ENCODE measurements at places on chromosomes 13 and 19.
A peak's percentile ranks its signal among the peaks of the same experiment; 100 is the strongest.

- DNase-seq: no peak
Measured at GRCh38 chr13:40446365-40446764, 220.1 kb downstream of the FOXO1 start.

DNA sequence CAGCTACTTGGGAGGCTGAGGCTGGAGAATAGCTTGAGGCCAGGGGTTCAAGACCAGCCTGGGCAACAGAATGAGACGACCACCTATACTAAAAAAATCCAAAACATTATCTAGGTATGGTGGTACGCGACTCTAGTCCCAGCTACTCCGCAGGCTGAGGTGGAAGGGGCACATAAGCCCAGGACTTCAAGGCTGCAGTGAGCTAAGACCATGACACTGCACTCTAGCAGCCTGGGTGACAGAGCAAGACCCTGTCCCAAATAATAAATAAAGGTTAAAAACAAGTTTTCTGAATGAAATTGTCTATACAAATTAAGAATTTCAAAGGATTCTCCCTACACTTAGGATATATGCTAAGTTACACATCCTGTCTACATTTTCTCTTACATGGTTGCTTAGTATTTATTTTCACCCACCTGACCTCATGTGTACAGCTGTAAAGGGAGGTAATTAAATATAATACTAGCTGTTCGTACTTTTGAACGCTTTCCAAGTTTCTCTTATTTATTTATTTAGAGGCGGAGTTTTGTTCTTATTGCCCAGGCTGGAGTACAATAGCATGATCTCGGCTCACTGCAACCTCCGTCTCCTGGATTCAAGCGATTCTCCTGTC is 1.6 kb downstream of the SLC25A30 start:
- DNase-seq: peak; percentile 59

GRCh38 chr13:31242916-31243315 is 43.1 kb downstream of the B3GLCT start:
- no peak for DNase-seq

- no peak for DNase-seq
Measured at GRCh38 chr13:75881109-75881775, 245.1 kb downstream of the LMO7 start.

GRCh38 chr13:83752141-83752540 is 130.1 kb downstream of the SLITRK1 start:
- no peak for DNase-seq

- no peak for DNase-seq
Measured at GRCh38 chr13:79937771-79938216, 403.1 kb downstream of the SPRY2 start.

- DNase-seq: no peak
Measured at GRCh38 chr13:35225159-35225558, 251.3 kb downstream of the MAB21L1 start.

DNA sequence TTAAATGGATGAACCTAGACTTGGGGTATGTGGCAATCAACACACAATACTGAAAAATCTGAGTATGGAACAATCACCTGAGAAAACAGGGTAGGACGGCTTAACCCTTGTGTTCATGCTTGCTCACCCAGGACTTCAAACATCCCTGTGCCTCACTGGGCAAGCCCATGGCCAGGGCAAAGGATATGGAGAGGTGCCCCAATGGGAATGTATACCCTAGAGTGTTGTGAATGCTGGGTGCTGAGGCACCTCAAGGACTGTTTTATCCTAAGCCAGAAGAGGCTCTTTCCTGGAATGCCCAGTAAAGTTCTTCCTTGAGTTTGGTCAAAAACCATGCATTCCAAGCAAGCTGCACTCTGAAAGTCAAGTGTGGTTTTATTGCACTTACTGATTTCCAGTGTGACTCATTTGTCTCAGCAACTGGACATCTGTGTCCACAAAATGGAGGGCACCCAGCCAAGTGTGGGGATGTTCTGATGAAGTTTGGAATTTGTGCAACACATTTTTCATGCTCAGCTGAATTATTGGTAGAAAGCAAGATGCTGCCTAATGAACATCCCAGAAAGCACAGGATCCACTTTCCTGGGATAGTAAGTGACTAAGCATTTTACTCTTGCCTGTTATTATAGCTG is 531.3 kb downstream of the RFC3 start:
- DNase-seq: no peak

GRCh38 chr13:99605420-99606323 is 104.4 kb downstream of the TM9SF2 start:
- DNase-seq: peak; percentile 11

DNA sequence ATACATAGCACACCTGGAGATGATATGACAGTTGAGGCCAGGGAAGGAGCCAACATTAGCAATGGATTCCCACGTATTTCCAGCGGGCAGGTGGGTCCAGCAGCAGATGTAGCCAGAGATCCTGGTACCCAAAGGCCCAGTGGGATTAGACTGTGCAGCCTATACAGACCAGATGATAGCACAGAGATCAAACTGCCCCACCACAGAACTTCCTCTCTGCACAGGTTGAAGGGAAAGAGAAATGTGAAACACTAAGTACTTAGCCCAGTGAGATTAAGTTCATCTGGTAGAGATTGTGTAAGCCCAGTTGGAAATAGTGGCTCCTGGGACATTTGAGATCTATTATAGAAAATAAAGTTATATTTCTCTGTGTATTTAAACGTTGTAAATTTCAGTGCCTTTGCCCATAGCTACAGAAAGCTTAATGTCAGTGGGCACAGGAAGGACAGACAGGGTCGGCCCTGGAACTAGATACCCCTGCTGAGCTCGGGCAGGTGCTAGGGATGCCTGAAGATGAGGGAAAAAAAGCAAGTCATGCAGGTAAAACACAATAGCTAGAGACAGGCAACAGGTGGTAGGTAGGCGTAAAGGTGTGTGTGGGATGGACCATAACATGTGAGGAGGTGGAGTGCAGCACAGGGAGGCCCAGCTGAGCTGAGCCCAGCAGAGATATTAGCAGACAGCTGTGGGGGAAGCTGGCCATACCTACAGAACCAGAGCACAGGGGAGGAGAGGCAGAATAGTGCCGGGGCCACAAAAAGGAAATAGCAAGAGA is 27.3 kb upstream of the SPATA13 start:
- DNase-seq: no peak

GRCh38 chr19:45161738-45162607 is 1.2 kb upstream of the NKPD1 start:
- no peak for DNase-seq

GRCh38 chr19:36408101-36408500 is 10.3 kb downstream of the ZFP82 start:
- no peak for DNase-seq

DNA sequence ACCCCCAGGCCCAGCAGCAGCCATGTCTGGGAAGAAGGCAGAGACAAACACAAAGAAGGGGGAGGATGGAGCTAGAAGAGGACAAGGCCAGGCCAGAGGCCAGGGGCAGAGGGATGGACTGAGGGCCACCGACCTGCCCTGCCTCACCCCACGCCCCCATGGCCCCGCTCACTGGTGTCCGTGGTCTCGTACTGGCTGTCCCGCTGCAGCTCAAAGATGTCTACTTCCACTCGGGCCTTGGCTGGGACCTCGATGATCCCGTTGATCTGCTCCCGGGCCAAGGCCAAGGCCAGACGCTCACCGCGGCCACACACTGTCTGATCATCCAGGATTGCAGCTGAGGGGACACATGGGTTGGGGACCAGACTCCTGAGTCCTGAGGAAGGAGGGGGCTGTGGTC is 5.0 kb downstream of the GRIK5 start:
- DNase-seq: no peak

DNA sequence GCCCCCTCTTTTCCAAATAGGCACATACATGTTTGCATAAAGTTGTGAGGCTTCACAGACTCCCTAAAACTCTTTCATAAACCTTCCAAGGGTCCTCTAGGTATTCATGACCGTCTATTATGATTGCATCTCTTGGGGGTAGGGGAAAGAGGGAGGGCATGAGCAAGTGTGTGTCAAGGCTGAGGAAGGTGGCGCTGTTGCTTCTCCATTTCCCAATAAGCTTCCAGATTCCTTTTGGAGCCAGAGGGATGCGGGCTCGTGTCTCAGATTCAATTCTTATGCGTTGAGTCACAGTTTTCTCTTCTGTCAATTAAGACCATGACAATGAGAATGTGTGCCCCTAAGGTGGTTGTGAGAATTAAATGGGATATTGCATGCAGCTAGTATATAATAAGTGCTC is 51.0 kb upstream of the CYP2A7 start:
- no peak for DNase-seq

DNA sequence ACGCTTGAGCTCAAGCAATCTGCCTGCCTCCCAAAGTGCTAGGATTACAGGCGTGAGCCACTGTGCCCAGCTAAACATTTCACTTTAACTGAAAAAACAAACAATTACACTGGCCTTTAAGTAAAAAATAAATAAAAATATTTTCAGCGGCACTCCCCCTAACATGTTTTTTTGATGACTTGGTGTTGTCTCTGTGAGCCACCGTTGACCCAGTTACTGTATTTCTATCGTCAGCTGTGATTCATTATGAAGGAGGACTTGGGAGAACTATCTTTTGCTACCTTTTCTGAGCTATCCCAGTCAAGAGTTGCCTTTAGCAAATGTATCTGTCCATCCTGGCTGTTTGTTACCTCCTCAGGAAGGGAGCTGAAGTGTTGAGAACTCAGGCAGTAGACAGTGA is 18.5 kb upstream of the C19orf33 start:
- no peak for DNase-seq

DNA sequence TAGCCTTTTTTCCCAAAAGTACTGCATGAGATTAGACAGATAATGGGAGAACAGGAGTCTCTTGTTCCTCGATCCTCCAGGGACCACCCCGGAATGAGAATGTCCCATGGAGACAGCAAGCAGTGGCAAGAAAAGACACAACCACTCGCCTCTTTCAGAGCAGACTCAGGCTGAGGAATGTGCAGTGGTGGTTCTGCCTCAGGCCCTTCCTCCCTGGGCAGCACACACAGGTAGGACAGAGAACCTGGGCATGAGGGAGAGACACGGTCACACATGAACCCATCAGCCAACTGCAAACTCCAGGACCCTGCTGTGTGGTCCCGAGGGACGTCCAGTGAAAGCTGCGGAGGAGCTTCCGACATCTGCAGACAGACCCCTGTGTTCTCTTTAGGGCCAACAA is 31.0 kb downstream of the CRYL1 start:
- DNase-seq: no peak

GRCh38 chr13:54799621-54800226 is 1771.1 kb downstream of the OLFM4 start:
- no peak for DNase-seq

GRCh38 chr13:97122381-97122996 is 99.6 kb upstream of the MBNL2 start:
- DNase-seq: no peak

GRCh38 chr13:64078480-64078936 is 2662.9 kb upstream of the PCDH20 start:
- no peak for DNase-seq

DNA sequence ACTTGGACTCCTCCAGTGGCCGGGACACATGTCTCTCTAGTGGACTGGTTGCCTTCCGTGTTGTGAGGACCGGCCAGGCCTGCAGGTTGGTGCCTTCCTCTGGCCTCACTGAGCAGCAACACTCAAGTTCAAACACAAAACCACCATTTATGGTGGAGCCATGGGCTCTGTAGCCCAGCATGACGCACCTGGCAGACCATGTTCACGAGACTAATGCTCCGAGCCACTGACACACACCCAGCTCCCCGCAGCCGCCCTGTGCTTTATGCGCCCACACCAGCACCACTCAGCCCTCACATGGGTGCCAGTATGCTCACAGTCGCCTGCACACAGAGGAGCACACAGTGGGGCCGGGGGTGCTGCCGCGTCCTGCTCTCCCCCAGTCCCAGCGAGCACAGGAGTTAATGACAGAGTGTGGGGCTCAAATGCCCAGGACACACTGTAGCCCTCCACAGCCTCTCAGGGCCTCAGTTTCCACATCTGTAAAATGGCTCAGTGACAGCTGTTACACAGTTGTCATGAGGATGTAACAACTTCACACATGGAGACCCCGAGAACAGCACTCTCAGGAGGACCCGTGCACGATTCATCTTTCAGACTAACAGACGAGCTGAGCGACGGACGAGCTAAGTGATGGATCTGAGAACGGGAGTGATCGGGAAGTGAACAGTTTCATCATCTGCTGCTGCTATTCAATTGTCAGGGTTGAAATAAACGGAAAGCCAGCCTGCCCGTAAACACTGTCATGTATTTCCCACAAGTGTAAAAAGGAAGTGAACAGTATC is 7.8 kb downstream of the GAS6 start:
- DNase-seq: no peak

GRCh38 chr13:87535911-87536310 is 135.3 kb upstream of the SLITRK5 start:
- no peak for DNase-seq

GRCh38 chr13:72523593-72523992 is 203.8 kb downstream of the MZT1 start:
- DNase-seq: no peak

- DNase-seq: no peak
Measured at GRCh38 chr13:41503356-41503755, 46.0 kb downstream of the RGCC start.

DNA sequence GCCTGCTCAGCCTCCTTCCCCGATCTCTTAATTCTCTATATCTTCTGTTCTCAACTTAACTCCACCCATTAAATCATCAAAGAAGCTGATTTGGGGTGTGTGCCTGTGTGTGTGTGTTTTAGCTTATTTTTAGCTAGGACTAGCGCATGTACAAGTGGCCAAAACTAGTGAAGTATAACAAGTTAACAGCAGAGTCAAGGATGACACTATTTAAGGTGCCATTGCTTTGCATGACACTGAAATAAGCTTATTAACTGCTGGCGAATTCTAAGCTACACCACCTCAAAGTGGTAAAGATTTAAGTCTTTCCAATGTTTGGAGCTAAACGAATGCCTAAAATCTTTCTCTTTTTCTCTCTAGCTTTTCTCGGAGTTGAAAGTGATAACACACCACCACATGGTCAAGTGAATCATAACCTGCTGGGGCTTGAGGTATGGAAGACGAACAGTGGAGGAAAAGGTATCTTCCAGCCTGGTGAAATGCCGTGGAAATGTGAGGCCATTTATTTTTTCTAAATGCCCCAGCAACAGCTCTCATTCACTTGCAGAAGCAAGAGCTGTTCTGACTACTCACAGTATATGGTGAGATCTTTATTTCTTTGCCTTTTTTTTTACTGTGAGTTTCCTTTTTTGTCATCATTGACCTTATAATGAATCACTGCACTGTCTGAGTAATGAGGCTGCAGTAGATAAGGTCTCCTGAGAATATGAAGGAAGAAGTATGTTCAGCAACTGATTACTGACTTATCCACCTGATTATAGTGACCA is 570.3 kb downstream of the PCDH9 start:
- DNase-seq: no peak

GRCh38 chr19:40341601-40342482 is 6.4 kb downstream of the C19orf47 start:
- no peak for DNase-seq

GRCh38 chr19:42407085-42407815 is 17.2 kb upstream of the CNFN start:
- no peak for DNase-seq

GRCh38 chr19:30784850-30785457 is 412.8 kb downstream of the ZNF536 start:
- no peak for DNase-seq

DNA sequence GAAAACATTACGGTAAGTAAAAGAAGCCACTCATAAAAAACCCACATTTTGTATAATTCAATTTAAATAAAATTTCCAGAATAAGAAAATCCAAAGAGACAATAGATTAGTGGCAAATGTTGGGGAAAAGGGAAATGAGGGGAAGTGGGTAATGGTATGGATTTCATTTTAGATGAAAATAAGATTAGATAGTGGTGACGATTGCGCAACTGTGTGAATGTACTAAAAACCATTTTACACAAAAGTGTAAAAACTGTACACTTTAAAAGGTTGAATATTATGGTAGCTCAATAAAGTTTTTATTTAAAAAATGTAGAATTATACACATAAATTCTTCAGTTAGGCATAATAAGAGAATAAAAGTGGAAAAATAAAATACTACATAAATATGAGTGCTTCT is 3.7 kb downstream of the MBD3L1 start:
- no peak for DNase-seq
